ENCODE measurements at places on chromosomes 3 and 15. TPM values are rescaled to one million over a fixed set of nuclear protein-coding genes. Genes with fewer than 3 reads are reported as not detected.

- DNase-seq: no peak
- H3K4me1 ChIP-seq: peaks cover 14% of the 10 kb centered on the region
- H3K4me3 ChIP-seq: no peak overlapping the region
- no peaks in the 10 kb centered on the region for H3K27me3 ChIP-seq
These were observed 1.6 kb upstream of the ITGB5 start for GRCh38 chr3:124888482-124889441.

- no peak overlapping the region for H3K4me3 ChIP-seq
- H3K27ac ChIP-seq: no peak overlapping the region
- H3K36me3 ChIP-seq: no peaks in the 10 kb centered on the region
- H3K27me3 ChIP-seq: no peaks in the 10 kb centered on the region
- DNase-seq: no peak
These were observed 146.9 kb downstream of the CD47 start for GRCh38 chr3:107943786-107944523.

SLC24A5 gene
- total RNA-seq: not detected

DNA sequence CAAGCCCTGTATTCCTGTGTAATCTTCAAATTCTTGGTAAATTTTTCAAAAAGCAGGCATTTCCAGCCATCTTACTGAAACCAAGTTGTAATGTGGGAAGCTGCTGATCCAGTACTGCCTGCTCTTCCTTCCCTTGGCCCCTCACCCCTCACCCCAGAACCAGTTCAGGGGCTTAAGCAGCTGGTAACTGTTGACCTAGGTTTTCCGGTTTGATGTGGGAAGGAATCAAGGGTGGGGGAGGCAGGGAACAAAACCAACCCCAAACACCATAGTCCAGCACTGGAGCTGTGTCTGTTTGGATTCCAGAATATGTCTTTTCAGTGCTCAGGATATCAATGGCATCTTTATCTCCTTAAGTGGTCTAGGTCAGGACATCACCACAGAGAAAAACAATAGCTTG lies 26.7 kb downstream of the SNX1 start:
- no peak overlapping the region for H3K4me3 ChIP-seq
- no peaks in the 10 kb centered on the region for H3K4me1 ChIP-seq
- DNase-seq: no peak

GRCh38 chr3:122055215-122055614 lies at the start of gene CD86:
CD86 (plus strand) TSS chr3:122055362; CDS start chr3:122055490, 128 bp downstream.
- H3K27me3 ChIP-seq: no peaks in the 10 kb centered on the region
- no peak within 1 kb of the TSS for H3K27ac ChIP-seq
- DNase-seq: no peak
- H3K4me1 ChIP-seq: no peaks in the 10 kb centered on the region

Measured in hepatocyte (in vitro differentiated cells).